ENCODE measurements at places on chromosomes 1 and 21.

DNA sequence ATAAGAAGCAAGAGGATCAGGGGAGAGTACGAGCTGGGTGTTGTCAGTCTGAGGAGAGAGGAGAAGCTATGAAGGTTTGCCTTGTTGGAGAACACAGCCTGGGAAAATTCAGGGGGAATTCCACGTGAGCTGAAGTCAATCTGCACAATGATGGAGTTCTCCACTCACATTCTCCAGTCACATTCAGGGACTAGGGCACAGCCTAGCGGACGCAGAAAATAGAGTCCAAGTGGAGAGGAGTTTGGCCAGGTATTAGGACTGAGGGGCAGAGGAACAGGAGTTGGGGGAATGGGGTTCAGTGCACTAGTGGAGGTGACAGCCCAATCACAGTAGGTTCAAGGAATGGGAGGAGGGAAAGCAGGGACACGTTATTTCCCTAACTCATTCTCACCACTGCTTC lies 124.0 kb downstream of the KCNH1 start:
- no peak for DNase-seq

- no peak for DNase-seq
These were observed 62.5 kb downstream of the CHRM3 start for GRCh38 chr1:239448911-239449310.

GRCh38 chr1:74429580-74429979 lies 82.8 kb downstream of the LRRC53 start:
- DNase-seq: no peak

DNA sequence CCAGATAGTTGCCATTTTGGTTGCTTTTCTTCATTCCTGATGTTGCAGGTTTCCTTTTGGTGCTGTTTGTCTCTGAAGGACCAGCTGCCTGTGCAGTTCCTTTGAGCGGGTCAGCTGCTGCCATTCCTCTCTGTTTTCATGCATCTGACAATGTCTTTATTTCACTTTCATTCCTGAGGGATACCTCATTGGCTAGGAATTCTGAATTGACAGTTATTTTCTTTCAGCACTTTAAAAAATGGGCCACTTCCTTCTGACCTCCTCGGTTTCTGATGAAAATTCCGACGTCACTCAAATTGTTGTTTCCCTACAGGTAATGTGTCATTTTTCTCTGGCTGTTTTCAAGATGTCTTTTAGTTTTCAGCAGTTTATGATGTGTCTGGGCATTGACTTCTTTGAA lies 24.8 kb downstream of the CCSAP start:
- no peak for DNase-seq

- DNase-seq: no peak
These were observed 398.5 kb upstream of the VAMP3 start for GRCh38 chr1:7372477-7373120.

- DNase-seq: no peak
These were observed 347.2 kb upstream of the ZRANB2 start for GRCh38 chr1:71428029-71428428.

GRCh38 chr1:46948629-46949416 lies 7.5 kb upstream of the CYP4A11 start:
- no peak for DNase-seq

Measured in glutamatergic neuron (in vitro differentiated cells).